ENCODE measurements at places on chromosomes 2 and 18. TPM values are rescaled to one million over a fixed set of nuclear protein-coding genes. Genes with fewer than 3 reads are reported as not detected.

DNA sequence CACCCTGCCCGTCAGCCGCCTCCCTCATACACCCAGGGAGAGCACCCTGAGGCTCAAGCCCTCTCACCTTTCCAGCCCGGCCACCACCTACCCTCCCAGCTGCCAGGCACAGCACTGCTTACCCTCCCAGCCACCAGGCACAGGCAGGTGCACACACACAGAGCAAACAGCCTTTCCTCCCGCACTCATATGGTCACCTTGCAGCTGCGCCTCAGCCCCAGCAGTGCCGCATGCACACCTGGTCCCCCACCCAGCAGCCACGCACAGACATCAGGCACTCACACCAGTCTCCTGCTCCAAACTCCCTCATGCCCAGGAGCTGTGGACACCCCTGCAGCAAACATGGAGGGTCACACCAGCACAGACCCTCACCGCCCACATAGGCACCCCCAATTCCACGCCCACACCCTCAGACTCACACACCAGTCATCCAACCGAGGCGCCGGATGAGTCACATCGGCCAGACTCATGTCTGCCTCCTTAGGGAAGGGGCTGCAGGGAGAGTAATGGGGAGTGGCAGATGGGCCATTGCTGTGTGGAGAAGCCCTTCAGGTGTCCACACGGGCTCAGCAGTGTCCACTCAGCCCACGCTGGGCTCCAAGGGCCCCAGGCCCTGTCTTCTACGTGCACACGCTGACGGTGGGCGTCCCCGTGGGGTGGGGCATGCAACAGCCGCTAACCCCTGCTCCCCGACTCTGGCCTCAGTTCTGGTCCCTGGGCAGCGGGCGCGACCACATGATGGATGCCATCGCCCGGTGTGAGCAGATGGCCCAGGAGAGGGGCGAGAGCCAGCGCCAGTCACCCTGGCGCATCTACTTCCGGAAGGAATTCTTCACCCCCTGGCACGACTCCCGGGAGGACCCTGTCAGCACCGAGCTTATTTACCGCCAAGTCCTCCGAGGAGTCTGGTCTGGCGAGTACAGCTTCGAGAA lies 22.3 kb upstream of the GPR17 start:
- no peak for ATAC-seq

DNA sequence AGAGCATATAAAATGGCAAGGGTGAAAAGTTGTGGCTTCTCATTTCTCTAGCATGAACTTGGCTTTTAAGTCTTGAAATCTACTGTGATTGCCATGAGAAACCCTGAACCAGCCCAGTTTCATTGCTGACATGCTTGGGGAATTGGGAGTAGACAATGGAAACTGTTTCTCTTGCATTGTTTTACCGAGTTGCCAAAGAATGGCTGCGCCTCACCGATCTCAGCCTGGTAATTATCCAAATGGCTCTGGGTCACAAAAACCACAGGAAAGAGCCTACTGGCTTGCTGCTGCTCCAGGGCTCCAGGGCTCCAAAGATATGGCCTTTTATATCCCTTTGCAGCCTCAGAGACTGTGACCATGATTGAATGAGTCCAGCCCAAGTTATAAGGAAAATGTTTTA lies 310.4 kb upstream of the NT5C1B start:
- no peak for ATAC-seq

GRCh38 chr2:65153515-65153914 lies 23.6 kb upstream of the RAB1A start:
- no peak for ATAC-seq

The REV1 gene
- 36.1 TPM for total RNA-seq

The CROCC2 gene
- 3.4 TPM for total RNA-seq
